ENCODE measurements at places on chromosomes 4 and X. TPM values are rescaled to one million over a fixed set of nuclear protein-coding genes. Genes with fewer than 3 reads are reported as not detected.
A peak's percentile ranks its signal among the peaks of the same experiment; 100 is the strongest.

DNA sequence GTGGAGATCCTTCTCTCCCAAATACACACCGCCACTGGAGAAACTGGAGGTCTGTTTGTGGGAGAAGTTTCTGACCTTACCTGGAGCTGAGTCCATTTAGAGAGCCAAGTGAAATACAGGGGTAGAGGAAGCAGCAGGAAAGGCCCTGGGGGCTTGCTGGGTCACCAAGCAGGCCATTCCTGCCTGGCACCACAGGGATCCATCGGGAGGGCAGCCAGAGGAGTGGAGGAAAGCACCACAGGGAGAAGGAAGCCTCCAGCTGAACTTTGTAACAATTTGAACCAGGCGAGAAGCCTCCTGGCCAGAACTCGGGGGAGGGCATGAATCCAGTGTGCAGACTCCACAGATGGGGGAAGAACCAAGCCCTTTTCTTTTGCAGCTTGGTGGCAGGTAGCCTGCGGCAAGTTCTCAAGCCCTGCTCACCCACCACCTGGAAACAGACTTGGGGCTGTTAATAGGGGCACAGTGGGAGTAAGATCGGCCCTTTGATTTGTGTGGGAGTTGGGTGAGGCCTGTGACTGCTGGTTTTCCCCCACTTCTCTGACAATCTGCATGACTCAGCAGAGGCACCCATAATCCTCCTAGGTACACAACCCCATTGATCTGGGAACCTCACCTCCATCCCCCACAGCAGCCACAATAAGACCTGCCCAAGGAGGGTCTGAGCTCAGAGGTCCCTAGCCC, 94.6 kb downstream of the IRS4 start:
- DNase-seq: peak; percentile 1

FANCB gene
- 13.1 TPM for total RNA-seq

GRCh38 chr4:14518136-14518535, 484.1 kb upstream of the CPEB2 start:
- no peak for DNase-seq

GRCh38 chrX:69152417-69152841, 12.8 kb downstream of the PJA1 start:
- DNase-seq: peak; percentile 75

DNA sequence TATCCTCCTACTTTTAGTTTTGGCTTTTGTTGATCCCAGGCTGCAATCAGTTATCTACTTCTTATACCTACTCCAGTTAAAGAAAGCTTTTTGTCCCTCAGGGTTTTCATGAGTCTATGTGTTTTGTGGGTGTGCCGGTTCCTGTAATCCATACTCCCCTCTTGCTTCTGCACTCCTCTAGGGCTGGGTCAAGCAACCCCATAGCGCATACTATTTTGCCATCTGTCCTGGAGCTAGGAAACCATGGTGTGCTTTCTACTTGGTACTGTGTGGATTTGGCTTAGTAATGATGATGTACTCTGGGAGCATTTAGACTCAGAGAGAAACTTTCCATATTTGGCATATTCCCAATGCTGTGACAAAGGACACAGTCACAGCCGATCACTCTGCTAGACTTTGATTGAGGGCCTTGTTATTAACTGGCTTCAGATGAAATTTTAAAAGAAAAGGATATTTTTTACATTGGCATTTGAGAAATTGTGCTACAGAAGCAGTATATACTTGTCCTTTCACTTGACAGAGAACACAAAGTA, 86.1 kb upstream of the GRXCR1 start:
- no peak for DNase-seq

DNA sequence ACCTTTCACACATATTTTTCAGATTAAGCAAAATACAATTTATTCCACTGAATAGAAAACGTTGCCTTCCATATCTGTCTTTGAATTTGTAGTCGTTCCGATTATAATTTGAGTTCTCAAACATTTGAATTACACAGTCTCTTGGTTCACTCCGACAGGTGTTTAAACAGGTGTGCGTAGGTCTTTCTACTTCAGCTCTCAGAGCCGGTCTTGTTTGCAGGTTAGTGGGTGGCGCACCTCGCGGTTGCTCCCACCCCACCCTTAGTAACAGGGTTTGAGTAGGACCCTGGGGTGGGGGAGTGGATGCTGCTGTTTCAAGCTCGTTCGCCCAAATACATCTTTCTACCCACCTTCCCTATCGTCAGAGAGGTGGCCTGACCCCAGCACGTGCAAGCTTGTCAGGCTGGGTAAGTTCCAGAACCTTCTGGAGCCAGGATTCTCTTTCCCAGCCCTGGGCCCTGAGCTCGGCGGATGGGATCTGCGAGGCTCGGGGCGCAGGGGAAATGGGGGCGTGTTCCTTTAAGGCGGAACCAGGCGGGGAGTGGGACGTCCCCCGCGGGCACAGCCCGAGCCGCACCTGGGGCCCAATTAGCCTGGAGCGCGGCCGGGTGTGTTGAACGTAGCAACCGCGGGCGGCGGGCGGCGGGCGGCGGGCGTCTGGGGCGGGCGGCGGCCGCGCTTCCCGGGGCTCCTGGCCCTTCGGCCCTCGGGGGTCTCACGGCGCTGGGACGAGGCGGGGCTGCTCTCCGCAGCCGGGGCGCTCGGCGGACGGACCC, at the start of gene FAM149A:
FAM149A (plus strand) TSS at position 591 of the 776 bp plus-strand sequence.
- DNase-seq: no peak

F11 gene
- total RNA-seq: not detected

KLHL4 gene
- 3.0 TPM for total RNA-seq

DNA sequence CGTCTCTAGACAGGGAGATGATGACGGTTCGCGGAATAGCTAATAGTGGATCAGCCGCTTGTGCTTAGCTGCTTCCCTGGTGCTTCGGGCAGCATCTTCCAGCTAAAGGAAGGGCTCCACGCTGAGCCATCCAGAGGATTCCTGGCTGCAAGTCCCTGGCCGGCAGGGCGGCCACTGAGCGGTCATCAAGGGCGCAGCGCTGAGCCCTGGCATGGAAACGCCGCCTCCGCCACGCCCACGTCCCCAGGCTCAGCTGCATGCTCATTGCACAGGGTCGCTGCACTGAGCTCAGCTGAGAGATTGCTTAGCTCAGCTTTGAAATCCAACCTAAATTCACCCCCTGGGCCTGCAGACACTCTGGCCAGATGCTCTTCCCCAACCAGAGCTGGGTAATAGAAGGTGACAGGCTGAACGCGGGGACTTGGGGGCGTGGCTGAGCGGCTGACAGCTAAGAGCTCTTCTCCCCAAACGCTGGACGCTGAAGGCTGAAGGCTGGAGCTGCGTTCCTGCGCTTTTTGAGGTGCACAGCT, 118.2 kb upstream of the KIT start:
- DNase-seq: peak; percentile 75

GRCh38 chrX:20129547-20129946, 12.1 kb downstream of the EIF1AX start:
- no peak for DNase-seq

DNA sequence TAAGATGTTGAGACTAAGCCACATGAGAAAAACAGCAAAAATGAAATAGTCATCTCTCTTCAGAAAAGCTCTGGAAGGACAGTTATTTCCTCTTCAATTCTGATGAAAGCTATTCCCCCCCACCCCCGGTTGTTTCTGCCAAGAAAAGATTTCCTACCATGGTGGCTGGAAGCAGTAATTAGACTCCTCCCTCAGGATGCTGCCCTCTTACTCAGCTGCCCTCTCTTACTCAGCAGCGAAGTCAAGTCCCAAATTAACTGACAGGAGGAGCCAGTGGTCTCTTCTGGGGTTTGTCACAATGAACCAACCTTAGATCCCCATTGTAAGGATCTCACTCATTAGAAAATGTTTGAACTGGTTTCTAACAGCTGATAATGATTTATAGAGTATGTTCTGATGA, 38.0 kb downstream of the GPM6B start:
- peak; percentile 21 for DNase-seq

GRCh38 chrX:153878969-153879653, 6.9 kb downstream of the L1CAM start:
- DNase-seq: no peak

SMIM9 gene
- total RNA-seq: not detected

GRCh38 chr4:148984951-148985350, 542.7 kb upstream of the NR3C2 start:
- DNase-seq: no peak

HTN1 gene
- total RNA-seq: not detected

CPE gene
- under 0.01 TPM for total RNA-seq

GRCh38 chr4:173171098-173171497, 2.5 kb downstream of the GALNT7 start:
- peak; percentile 40 for DNase-seq

DNA sequence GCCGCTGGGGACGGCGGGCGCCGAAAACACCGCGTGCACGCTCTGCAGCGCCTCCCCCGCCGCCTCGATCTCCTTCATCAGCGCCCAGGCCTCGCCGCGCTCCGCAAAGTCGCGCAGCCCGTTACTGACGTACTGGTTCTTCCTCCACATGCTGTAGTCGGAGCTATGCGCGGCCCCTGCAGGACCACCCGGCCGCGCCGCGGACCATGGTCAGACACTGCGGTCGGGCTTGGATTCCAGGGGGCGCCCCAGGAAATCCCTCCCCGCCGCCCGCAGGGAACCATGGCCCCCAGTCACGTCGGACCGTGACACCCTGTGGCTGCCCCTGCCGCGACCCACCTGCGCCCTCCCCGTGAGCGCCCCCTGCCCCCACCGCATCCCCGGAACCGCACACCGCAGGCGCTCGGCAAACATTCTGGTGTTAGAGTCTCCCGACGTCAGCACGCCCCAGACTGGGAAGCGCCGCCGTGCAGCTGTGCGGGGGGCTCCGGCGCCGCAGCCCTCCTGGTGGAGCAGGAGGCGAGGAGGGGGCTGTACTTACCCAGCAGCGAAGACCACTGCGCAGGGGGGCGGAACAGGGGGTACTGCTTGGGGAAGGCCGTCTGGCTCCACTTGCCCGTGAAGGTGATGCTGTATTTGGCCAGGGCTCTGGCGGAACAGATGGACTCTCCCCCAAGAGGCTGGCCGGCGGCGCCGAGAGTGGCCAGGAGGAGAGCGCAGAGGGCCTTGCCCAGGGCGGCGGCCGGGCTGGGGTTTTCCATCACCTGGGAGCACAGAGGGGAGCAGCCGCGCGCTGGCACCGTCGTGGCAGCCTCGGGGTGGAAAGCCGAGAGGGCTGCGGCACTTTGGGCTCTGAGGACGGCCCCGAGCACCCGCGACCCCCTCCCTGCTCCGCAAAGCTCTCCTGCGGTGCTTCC, 814 bp downstream of the SPON2 start:
- DNase-seq: no peak

CENPI gene
- 32.8 TPM for total RNA-seq

DNA sequence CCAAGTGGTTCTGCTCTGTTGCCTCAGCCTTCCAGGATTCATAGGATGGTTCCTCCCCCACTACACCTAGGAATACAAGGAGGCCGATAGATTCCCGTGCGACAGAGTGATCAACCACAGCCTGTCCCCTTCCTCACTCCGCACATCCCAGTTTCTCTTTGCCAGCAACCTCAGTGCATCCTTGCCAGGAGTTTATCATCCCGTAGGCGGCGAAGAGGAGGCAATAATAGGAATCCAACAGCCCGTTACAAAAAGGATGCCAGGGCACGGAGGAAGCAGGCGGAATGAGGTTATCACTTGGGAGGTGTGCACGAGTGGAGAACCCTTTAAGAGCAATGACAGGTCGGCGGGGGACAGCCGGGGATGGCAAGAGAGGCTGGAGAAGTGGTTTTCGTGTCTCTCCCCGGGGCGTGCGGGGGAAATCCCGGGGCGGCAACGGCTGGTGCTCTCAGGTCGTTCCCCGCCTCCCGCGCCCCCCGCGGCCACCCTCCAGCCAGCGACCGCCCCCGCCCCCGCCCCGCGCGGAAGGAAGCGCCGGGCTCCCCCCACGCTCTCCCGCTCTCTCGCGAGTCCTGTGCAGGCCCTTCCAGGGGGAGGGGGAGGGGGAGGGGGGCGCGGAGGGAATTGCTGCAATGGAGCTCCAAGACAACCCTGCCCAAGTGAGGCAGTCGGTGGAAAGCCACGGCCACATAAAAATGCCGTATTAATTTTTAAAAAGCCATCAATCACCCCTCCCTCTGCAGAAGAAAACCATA, 1.6 kb downstream of the PPP3CA start:
- peak; percentile 59 for DNase-seq

DNA sequence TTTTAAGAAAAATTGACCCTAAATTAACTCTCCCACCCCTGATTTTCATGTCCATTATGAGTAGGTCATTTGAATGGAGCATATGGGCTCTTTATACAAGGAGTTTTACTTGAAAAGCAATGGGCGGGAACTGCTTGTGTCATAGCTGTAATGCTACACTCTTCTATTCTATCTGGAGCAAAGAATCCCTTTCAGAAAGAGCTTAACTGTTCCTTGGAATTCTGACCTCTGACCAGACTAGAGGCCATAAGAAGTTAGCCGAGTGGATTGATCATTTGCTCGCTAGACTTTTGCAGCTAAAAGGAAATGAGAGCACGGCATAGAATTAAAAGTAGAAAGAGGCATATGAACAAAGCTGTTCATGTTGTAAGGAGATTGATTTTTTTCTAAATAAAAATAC, 79.1 kb downstream of the DOCK11 start:
- no peak for DNase-seq

DNA sequence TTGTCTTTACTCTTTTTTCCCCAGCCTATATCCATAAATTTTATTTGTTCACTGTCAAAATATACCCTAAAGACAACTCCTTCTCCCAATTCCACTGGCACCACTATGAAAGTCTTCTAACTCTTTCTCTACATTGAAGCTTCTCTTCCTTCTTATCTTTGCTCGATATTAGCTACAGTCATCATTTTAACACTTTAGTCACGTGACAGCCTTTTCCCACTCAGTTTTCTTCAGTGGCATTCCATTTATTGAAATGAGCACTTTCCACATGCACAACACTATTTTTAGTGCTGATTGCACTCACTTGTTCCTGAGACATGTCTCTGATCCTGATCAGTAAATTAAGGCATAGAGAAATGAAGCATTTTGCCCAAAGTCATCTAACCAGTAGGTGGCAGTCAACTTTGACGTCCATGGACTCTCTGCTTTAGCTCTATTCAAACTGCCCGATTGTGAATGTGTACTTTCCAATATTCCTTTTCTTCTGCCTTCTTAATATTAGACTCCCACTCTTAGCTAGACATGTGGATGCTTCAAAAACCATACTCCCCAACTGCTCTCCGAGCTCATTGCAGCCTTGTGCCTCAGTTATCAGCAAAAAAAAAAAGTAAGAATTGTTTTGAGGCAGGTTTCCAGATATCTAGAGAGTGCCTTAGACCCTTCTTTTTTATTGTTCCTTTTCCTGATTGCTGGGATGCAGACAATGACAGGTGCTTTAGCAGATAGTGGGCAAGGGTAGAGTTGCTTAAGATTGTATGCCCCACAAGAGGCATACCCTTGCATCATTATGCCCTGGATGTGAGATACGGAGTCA, 394.4 kb upstream of the ADGRL3 start:
- DNase-seq: no peak

- no peak for DNase-seq
Observed at GRCh38 chr4:24007860-24008261, 118.0 kb upstream of the PPARGC1A start.

NEXMIF gene
- not detected for total RNA-seq

DNA sequence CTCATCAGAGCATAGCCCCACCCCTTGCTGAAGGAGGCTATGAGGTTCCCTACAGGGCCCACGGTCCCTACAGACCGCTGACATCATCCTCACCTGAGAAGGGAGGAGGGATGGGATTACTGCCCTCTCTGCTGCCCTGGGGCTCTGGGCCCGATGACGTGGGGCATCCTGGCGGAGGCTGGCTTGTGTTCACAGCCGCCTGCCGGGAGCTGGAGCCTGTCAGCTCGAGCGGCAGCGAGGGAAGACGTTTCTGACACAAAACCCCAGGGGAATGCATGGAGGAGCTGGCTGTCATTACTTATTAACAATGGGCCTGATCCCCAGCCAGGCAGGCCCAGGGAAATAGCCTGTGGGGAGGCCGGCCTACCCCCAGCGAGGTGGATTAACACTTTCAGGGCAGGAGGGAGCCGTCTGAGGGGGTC, 106.6 kb upstream of the ATP6AP2 start:
- no peak for DNase-seq

GRCh38 chr4:124990398-124990797, 277.9 kb upstream of the ANKRD50 start:
- no peak for DNase-seq
